ENCODE measurements at places on chromosomes 4 and X. TPM values are rescaled to one million over a fixed set of nuclear protein-coding genes. Genes with fewer than 3 reads are reported as not detected.

DNA sequence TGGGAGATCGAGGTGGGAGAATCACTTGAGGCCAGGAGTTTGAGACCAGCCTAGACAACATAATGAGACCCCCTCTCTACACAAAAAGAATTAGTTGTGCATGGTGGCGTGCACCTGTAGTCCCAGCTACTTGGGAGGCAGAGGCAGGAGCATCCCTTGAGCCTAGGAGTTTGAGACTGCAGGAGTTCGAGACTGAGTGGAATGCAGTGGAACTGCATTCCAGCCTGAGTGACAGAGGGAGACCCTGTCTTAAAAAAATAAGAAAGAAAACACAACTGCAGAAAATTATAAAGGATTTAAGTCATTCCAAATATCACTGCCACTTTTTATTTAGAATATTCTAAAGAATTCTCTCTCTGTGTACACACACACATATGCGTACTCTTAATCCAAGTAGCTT, 18.4 kb downstream of the HPRT1 start:
- no peak overlapping the region for H3K4me3 ChIP-seq
- H3K27me3 ChIP-seq: no peaks in the 10 kb centered on the region
- DNase-seq: no peak

GRCh38 chr4:8508266-8508665, 67.7 kb downstream of the TRMT44 start:
- DNase-seq: no peak
- H3K27ac ChIP-seq: no peak overlapping the region
- no peaks in the 10 kb centered on the region for H3K36me3 ChIP-seq
- no peak overlapping the region for H3K4me3 ChIP-seq
- no peaks in the 10 kb centered on the region for H3K27me3 ChIP-seq

DNA sequence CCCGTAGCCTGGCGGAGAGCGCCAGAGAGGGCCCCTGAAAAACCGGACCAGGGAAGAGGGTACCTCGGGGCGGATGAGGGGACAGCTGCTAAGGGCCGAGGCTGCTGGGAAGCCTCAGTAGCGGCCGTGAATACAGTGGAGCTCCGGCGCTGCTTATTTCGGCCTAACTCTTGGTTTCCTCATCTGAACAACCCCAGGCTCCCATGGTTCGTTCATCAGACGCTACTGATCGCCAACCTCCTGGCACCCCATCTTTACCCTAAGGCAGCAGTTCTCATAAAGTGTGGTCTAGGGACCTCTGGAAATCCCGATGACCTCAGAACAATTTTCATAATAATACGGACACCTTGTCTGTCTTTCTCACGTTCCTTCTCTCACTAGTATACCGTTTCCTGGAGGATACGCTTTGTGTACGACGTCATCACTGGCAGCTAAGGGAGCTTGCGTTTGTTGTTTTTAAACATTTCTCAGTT, 645 bp upstream of the RAB28 start:
- H3K4me1 ChIP-seq: peaks cover 26% of the 10 kb centered on the region
- peaks cover 2% of the 10 kb centered on the region for H3K36me3 ChIP-seq
- H3K4me3 ChIP-seq: peak overlapping the region; percentile 91
- peaks cover 16% of the 10 kb centered on the region for H3K27me3 ChIP-seq
- DNase-seq: peak; percentile 13
- H3K27ac ChIP-seq: peak overlapping the region; percentile 96

DNA sequence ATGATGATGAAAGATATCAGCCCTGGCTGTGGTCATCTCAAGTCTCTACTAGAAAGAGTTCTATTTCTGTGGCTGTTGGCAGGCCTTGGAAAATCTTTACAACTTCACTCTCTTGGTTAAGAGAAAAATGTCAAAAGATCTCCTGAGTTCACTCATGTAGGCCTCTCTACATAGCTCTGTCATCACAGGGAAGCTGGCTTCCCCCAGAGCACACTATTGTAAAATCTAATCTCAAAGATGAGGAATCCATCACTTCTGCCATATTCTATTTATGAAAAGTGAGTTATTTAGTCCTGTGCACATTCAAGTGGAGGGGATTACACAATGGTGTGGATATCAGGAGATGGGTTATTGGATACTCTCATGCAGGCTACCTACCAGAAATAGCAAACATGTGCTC, 388.4 kb upstream of the HS3ST1 start:
- DNase-seq: no peak
- H3K4me1 ChIP-seq: no peaks in the 10 kb centered on the region
- H3K27me3 ChIP-seq: no peaks in the 10 kb centered on the region
- H3K36me3 ChIP-seq: no peaks in the 10 kb centered on the region
- H3K4me3 ChIP-seq: no peak overlapping the region

GRCh38 chr4:23232987-23233386, 540.2 kb downstream of the GBA3 start:
- H3K36me3 ChIP-seq: no peaks in the 10 kb centered on the region
- H3K27me3 ChIP-seq: peaks cover 2% of the 10 kb centered on the region
- H3K4me1 ChIP-seq: no peaks in the 10 kb centered on the region
- no peak for DNase-seq
- no peak overlapping the region for H3K27ac ChIP-seq
- no peak overlapping the region for H3K4me3 ChIP-seq

DNA sequence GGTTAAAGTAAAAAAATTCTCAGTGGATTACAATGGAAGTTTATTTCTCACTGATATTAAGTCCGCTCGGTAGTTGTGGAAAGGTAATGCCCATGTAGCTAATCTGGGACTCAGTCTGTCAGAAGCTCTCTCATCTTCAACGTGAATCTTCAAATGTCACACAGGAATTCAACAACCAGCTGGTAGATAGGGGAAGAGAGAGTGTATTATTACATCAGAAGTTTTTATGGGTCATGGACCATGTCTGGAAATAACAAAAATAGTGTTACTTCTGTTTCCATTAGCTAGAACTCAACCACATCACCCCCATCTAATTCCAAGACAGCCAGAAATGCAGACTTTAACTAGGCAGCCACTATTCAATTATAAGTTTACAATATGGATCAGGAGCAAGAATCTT, 506.1 kb upstream of the HTR2C start:
- H3K36me3 ChIP-seq: no peaks in the 10 kb centered on the region
- no peak for DNase-seq
- no peaks in the 10 kb centered on the region for H3K27me3 ChIP-seq
- no peaks in the 10 kb centered on the region for H3K4me1 ChIP-seq
- no peak overlapping the region for H3K27ac ChIP-seq

GRCh38 chr4:151460434-151460833, 51.5 kb downstream of the FHIP1A start:
- no peak for DNase-seq
- H3K4me3 ChIP-seq: no peak overlapping the region
- peaks cover 5% of the 10 kb centered on the region for H3K27me3 ChIP-seq
- H3K36me3 ChIP-seq: no peaks in the 10 kb centered on the region
- H3K4me1 ChIP-seq: no peaks in the 10 kb centered on the region
- no peak overlapping the region for H3K27ac ChIP-seq

- H3K27ac ChIP-seq: no peak overlapping the region
- no peaks in the 10 kb centered on the region for H3K27me3 ChIP-seq
- no peak overlapping the region for H3K4me3 ChIP-seq
- H3K36me3 ChIP-seq: no peaks in the 10 kb centered on the region
- H3K4me1 ChIP-seq: no peaks in the 10 kb centered on the region
- DNase-seq: no peak
Measured at GRCh38 chrX:84909151-84909550, 94.5 kb upstream of the APOOL start.

Gene GPR82
- total RNA-seq: 0.08 TPM

Gene SEC24B
- total RNA-seq: 32.5 TPM

Gene TKTL2
- not detected for total RNA-seq

Gene EIF2S3
- 191 TPM for total RNA-seq

Gene UNC5C
- total RNA-seq: not detected

Gene ELF2
- 26.3 TPM for total RNA-seq

Data from activated T-helper 1 cell treated with anti-CD3 and anti-CD28 coated beads, Interleukin-12 subunit alpha, Interleukin-12 subunit beta, Interleukin-2, Interleukin-4 antibody, amounts not matched to agents 30 ng/mL and 10 ng/mL and 1 ng/mL, durations not matched to agents 14 hours and 24 hours and 36 hours (primary cell).